SK-MEL-5 (cell line): ENCODE measurements at places on chromosomes 1 and 21. TPM values are rescaled to one million over a fixed set of nuclear protein-coding genes. Genes with fewer than 3 reads are reported as not detected.

GRCh38 chr1:175563236-175563895, 180.0 kb downstream of the TNR start:
- DNase-seq = no peak

DNA sequence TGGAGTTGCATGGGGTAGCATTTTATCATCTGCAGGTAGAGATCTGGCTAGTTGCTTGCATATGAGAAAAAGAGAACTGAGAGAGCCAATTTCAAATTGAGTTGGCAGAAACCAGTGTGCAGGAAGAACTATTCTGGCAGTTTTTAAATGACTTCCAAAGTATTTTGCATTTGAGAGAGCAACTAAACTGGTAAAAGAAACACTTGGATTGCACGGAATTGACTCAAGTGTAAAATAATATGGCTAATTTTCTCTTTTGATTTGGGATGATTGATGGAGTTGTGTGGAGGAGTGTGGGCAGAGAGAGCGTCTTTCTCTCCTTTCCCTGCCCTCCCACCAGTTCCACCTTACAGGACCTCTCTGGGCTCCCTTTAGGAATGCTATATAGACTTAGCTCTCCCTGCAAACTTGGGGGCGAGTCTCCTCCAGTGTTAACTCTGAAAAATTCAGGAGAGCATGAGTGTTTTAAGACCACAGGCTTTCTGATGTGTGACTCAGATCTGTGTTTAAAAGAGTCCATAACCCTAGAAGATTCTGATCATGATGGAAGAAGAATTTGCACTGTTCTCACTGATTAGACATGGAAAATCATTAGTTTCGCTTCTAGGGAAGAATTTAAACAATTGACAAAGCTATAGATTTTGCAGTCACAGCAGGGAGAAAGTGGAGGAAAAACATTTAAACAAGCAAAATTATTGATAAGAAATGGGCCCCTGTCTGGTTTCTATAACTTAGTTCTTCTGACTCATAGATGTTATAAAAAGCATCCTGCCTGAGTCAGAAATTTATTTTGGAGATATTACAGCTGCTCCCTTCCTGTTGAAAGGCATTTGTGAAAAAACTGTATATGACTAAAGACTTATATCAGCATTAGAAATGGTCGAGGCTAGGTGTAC, 24.9 kb upstream of the CTBS start:
- DNase-seq = no peak

DNA sequence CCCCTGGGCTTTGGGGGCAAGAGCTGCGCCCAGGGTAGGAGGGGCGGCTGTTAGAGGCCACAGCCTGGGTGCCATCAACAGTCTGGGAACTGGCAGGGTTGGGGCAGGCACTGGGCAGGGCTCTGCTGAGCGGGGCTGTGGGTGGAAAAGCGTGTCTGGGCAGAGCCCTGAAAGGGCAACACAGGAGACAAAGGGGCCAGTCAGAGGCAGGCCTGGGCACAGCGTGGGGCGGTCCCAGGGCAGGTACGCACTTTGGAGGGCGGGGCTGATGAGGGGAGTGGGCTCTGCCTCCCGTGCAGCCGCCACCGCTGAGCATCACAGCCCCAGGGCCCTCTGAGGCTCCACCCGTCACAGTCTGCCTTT, 13.9 kb downstream of the CELSR2 start:
- DNase-seq = no peak

DNA sequence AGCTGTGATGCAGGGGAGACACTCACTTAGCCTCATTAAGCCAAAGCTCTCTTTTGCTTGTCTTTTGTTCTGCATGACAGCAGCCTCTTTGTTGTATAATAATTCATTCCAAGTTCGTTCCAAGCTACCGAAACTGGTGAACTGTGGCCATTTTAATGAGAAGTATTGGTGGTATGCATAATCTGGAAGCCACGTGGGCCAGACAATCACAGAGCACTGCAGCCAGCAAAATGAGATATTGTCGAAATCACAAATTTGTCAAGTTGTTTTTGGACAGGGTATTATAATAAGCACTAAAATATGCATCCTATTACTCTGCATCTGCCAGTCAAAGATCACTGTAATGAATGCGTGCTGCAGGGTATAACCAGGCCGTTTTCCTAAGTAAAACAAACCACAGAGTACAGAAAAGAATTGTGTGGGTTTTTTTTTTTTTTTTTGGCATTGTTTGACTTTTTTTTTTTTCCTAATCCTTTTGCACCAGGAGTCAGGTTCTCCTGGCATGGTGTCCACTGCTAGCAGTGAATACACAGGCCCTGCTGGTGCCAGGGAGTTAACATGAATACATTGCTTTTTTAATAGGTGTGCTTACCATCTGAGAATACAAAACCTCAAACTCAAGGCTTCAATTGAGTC, 423.9 kb downstream of the PTBP2 start:
- peak; percentile 78 for DNase-seq

PSMB4 gene
- total RNA-seq = 940 and 1,049 TPM in 2 replicates

DNA sequence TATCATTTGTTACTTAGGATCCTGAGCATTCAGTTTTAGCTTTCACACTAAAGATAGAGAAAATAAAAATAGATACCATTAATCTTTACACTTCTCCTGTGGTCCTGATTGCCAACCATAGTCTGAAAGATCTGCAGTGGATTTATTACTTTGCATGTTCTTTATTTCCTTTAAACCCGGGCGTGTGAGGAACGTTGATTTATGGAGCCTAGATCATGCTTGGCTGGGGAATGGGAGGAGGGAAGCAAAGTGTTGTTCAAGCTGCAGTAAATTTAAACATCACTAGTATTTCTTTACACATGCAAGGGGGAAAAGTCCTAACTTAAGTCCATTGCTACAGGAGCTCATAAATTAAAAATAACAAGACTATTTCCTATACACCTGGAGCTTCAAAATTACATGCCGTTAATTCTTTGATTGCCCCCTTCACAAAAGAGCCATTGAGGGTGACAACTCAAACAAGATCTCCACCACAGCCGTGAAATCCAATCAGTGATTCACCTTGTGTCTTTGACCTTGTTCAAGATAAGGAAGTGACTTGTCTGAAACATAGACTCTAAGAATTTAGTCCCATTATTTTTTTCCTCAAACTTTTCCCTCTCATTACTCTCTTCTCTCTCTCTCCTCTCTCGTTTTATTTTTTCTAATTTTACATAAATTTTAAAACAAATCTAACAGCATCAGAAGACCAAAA, 282.7 kb downstream of the KIF26B start:
- DNase-seq = no peak

GRCh38 chr1:83849191-83850061, 149.5 kb downstream of the TTLL7 start:
- no peak for DNase-seq

DNA sequence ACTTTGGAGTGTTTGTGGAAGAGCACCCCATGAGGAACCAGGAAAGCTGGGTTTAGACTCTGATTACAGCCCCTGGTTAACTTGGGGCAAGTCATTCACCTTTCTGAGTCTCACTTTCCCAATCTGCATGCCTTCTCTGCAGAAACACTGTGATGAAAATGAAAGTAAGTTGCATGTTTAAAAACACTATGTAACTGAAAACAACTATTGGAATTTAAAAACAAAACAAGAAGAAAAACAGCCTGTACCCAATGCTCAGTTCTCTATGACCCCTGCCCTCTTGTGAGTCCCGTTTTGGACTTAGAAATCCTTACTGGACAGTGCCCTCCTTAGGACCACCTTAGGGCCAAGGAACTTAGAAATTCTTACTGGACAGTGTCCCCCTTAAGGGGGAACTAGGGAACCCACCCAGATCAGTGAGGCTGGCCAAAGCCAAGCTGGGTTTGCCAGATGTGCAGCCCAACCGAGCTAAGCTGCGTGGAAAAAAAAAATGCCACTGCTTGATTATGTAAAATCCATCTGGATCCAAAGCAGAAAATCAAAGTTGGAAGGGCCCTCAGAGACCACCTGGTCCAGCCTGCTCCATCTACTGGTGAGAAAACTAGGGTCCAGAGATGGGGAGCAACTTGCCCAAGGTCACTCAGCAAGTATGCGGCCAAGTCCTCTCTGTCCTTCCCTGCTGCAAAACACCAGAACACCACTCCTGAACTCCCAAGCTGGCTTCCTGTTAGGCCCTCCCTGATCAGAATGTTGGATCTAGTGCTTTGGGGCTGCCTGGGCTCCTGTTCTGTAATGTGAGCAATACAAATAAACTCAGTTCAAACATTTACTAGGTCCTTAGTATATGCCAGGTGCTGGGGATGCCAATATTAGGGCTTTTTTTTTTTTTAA, 77.7 kb downstream of the MRPL37 start:
- no peak for DNase-seq

- no peak for DNase-seq
These were observed 127.9 kb upstream of the L1TD1 start for GRCh38 chr1:62066713-62067112.
